ENCODE measurements at places on chromosomes 4 and X. TPM values are rescaled to one million over a fixed set of nuclear protein-coding genes. Genes with fewer than 3 reads are reported as not detected.

ARHGAP6 gene
- 5.4 TPM for total RNA-seq

GLRA3 gene
- not detected for total RNA-seq

TEX13D gene
- not detected for total RNA-seq

MAGEB17 gene
- not detected for total RNA-seq

OTUD6A gene
- total RNA-seq, result not detected

TNIP3 gene
- total RNA-seq, result 0.73 TPM

SHISA3 gene
- not detected for total RNA-seq

AMMECR1 gene
- 14.1 TPM for total RNA-seq

GABRA4 gene
- total RNA-seq, result under 0.01 TPM

CDKL5 gene
- total RNA-seq, result 1.6 TPM

NAP1L3 gene
- total RNA-seq, result 7.7 TPM

CFAP299 gene
- 0.10 TPM for total RNA-seq

F8A1 gene
- 10.2 TPM for total RNA-seq

MAP7D2 gene
- 1.6 TPM for total RNA-seq

GPM6B gene
- 0.21 TPM for total RNA-seq

TTC29 gene
- not detected for total RNA-seq

ADH1A gene
- total RNA-seq, result not detected

CXorf51B gene
- total RNA-seq, result not detected

SLC6A14 gene
- total RNA-seq, result not detected

GATA1 gene
- 1.6 TPM for total RNA-seq

STK32B gene
- total RNA-seq, result 0.63 TPM

NXF2 gene
- total RNA-seq, result not detected

FRAS1 gene
- under 0.01 TPM for total RNA-seq

HGFAC gene
- not detected for total RNA-seq
